ENCODE measurements at places on chromosomes 7 and 10.

- DNase-seq: no peak
Measured at GRCh38 chr7:36128448-36129047, 24.5 kb upstream of the EEPD1 start.

DNA sequence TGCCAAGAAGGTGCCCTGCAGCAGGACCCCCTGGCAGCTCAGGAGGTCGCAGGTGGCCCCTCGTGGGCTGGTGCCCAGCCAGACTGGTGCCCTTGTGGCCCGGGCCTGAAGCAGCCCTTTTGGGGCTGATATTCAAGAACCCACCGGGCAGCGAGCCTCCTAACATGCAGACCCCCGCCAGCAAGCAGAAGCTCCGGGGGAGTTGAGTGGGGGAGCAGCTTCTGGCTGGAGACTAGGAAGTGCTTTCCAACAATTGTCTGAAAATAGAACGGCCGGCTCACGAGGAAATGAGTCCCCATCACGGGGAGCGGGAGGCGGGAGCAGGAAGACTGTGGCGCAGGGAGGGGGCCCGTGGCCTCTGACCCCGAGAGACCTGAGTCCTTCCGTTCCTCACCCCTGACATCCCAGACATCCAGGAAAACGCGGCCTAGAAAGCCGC is 9.5 kb upstream of the INTS1 start:
- no peak for DNase-seq

- DNase-seq: no peak
Measured at GRCh38 chr10:114837690-114838089, 16.1 kb downstream of the FHIP2A start.

DNA sequence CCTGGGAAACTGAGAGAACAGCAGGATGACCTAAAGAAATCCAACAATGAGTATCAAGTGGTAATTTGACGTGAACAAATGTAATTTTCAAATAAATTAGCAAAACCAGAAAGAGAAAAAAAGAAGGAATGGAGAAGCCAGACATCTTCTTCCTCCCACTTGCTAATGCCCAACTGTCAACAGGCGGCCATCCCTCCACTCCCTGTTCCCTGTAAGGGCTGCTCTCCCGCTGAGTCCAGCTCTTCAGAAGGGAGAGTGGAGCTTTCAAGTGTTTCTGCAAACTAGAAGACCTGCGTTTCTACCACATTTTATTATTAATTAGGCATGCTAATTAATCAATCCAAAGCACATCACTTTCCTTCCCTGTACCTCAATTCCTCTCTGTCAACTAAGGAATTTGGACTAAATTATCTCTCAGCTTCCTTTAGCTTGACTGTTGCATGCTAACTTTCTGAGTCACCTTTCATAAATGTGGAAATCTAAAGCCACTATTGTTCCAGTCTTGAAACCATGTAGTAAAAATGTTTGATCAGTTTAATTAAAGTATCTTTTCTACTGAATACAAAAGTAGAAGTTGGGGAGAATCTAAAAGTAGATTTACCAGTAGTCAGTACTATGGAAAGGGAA is 48.4 kb upstream of the CUL1 start:
- no peak for DNase-seq

DNA sequence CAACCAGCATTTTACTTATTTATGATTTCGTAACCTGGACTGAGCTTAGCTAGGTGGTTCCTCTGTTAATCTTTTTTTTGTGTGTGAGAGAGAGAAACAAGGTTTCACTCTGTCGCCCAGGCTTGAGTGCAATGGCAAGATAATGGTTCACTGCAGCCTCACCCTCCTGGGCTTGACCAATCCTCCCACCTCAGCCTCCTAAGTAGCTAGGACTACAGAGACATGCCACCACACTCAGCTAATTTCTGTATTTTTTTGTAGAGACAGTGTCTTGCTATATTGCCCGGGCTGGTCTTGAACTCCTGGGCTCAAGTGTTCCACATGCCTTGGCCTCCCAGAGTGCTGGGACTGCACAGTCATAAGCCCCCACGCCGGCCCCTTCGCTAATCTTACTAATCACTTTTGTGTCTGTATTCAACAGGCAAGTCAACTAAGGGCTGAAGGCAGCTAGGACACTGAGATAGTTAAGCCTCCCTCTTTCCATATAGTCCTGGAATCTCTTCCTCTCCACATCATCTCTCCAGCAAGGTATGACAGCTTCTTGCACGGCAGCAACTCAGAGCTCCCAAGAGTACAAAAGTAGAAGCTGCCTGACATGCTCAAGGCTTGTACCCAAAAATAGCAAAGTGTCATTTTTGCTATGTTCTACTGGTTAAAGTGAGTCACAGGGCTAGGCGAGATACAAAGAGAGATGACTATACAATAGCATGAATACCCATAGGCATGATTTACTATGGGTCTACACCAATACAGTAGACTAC is 11.3 kb downstream of the KMT2C start:
- no peak for DNase-seq

DNA sequence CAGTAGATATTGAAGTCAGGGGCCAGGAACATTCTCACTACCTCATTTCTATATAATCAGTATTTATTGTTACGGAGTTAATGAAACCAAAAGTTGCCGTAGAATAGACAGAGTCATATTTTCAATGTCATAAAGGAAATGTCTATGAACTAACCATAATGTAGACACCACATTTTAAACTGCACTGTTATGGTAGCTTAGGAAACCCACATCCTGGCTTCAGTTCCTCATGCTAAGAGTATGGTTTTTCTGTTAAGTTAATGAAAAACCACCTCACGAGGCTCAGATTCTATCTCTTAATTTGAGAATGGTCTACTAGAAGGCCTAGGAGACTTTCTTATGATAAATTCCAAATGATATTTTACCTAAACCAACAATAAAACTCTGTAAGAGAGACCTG is 166.5 kb downstream of the TMEM26 start:
- no peak for DNase-seq

DNA sequence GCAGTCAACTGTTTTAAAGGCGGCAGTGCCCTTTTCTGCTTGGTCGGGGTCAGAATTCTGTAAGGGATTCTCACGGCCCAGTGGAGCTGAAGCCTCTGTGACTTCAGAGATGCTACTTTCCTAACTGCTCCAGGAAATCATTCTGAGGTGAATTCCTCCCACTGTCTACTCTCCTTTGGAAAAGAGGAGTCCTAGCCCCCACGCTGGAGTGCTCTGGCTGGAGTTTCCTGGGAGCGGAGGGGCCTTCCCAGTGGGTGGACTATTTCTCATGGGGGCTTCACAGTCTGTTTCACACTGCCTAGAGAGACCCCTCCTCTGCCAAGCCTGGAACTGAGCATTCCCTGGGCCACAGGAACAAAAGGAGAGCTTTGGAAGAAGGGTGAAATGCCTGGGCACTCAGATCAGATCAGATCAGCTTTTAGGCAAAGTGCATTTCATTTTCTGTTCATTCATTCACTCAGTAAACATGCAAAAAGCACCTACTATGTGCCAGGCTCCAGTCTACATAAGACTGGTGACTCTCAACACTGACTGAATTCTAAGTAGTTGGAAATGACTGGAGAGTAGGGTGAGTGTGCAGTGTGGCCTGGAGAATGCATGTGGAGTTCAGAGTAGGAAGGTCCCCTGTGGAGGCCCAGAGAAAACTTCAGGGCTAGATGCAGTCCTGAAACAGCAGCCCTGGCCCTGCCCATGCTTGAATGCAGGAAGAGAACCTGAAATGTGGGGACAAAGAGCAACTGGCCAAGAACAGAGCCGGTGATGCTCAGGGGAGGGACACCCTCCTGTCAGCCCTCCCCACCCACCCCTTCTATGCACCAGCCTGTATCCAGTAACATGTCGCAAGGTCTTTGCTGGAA is 12.2 kb downstream of the ZNF488 start:
- DNase-seq: no peak

- DNase-seq: no peak
Measured at GRCh38 chr7:158000160-158000559, 587.5 kb downstream of the PTPRN2 start.

DNA sequence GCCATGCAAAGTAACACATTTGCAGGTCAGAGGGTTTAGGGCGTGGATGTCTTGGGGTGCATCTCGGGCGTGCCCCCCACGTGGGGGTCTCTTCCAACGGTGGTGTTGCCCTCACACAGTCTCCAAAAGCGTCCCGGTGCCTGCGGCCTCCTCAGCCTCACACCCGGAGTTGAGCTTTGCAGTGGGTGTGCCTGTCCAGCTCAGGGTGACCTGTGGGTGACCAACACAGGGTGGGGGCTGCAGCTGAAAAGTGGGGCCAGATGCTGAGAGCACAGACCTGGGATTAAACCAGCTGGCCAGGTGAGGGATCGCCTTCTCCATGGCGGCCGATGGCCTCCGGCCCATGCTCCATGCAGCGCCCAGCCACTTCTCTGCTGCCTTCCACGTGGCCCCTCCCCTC is 63.1 kb downstream of the PWWP2B start:
- DNase-seq: no peak

DNA sequence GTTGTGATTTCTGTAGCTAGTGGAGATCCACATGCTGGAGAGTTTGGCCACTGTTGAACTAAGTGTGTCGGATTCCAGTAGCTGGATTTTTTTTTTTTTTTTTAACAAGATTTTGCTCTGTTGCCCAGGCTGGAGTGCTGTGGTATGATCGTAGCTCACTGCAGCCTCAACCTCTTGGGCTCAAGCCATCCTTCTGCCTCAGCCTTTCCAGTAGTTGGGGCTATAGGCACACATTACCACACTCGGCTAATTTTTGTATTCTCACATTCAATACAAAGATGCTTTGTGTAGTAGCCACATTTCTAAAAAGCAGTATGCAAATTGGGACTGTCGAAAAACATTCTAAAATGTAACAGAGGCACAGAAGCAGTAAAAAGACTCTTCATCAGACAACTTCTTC is 63.5 kb downstream of the RABGEF1 start:
- no peak for DNase-seq

GRCh38 chr7:123624527-123625183 is 23.0 kb downstream of the ASB15 start:
- peak; percentile 12 for DNase-seq

- no peak for DNase-seq
Measured at GRCh38 chr7:104317948-104318629, 10.3 kb upstream of the LHFPL3 start.

DNA sequence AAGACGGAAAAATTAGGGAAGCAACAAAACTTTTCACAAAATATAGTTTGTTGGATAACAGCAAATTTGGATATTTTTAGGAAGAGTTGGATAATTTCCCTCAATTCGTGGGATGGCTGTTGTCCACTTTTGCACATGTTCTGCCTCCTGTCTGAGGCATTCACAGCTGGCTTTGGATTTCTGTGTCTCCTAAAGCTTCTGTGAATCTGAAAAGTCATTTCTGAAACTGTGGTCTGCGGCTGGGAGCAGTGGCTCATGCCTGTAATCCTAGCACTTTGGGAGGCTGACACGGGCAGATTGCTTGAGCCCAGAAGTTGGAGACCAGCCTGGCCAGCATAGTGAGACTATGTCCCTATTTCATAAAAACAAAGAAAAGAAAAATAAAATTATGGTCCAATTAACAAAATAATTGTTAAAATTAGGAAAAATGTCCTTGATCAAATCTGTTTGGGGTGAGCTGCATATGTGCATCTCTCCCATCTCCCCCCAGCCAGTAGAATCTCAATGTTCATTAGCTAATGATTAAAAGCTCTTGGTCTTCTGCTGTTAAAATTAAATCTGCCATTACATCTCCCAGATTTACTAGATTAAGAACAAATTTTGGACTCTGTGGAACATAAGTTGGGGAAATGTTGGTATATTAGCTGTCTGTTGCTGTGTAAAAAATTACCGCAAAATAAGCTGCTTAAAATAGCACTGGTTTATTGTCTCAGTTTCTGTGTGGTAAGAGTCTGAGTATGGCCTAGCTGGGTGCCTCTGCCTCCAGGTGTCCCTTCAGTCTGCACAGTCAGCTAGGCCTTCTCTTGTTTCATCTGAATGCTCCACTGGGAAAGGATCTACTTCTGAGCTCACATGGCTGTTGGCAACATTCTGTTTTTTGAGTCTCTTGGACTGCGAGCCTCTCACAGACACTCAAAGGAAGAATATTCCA is 332.0 kb upstream of the FZD1 start:
- no peak for DNase-seq

DNA sequence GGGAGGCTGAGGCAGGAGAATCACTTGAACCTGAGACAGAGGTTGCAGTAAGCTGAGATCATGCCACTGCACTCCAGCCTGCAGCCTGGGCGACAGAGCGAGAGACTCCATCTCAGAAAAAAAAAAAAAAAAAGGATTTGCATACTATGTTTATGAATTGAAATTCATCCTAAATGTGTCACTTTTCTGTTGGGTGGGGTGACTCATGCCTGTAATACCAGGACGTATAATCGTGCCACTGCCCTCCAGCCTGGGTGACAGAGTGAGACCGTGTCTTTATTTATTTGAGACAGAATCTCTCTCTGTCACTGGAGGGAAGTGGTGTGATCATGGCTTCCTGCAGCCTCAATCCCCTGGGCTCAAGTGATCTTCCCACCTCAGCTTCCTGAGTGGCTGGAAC is 5.8 kb downstream of the ZNF212 start:
- DNase-seq: no peak

DNA sequence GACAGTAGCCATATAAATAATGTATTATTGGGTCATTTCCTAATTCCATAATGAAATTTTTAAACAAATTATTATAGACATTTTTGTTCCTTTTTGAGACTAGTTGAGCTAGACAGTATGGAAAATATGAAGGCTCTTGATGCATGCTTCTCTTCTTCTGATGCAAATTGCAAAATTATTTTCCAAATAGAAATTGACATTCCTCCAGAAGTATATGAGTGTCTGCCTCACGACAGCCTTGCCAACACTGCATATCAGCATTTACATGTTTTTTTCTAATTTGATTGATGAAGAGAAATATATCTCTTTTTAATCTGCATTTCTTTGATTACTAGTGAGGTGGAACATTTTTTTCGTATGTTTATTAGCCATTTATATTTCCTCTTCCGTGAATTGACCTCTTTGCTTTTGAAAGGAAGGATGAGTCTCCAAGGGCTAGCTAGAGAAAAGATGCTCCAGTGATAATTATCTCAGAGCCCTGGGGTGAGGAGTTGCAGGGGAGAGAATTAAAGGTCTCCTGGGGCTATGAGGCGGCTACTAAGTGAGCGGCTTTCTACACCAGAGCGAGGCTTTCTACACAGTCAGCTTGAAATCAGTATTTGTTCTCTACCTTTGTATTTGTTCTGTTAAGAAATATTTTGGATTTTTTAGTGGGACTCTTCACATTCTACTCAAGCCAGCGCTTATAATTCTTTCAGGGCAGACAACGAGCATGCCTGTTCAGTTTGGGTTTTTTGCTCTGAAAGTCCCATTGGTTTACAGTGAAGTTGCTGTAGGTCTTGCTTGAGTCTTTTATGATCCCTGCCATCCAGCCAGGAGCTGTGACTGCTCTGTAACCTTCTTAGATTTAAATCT is 712.2 kb upstream of the GALNT17 start:
- no peak for DNase-seq

- DNase-seq: no peak
Measured at GRCh38 chr7:104196161-104196560, 11.7 kb downstream of the ORC5 start.

- DNase-seq: no peak
Measured at GRCh38 chr7:64643566-64643965, 22.4 kb upstream of the ZNF107 start.
